SJCRH30 (cell line): ENCODE measurements at places on chromosomes 6 and 20.
A peak's percentile ranks its signal among the peaks of the same experiment; 100 is the strongest.

- DNase-seq: peak; percentile 86
Measured at GRCh38 chr20:17568972-17569521, 828 bp upstream of the DSTN start.

GRCh38 chr20:3242172-3242692 is 3.2 kb upstream of the SLC4A11 start:
- no peak for DNase-seq

DNA sequence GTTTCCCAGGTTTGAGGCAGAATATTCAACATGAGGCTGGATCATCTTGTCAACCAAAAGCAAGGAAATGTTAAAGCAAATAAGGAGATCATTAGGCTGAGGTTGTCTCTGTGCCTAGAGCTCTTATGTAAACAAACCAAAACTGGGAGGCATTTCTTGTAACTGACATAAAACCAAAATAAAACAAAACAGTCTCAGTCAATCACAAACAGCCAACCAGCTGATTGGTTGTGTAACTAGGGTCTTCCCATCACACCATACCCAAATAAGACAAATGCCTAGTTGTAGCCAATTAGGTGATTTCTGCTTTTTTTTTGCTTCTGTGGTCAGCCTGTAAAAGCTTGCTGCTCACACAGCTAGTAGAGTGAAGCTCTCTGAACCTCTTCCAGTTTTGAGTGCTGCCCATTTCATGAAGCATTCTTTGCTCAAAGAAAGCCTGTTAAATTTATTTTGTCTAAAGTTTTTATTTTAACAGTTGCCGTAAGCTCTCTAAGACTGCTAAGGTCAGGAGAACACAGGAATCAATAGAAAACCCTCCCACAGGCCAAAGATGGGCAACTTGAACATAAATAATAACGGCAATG is 8.9 kb upstream of the FITM2 start:
- no peak for DNase-seq

DNA sequence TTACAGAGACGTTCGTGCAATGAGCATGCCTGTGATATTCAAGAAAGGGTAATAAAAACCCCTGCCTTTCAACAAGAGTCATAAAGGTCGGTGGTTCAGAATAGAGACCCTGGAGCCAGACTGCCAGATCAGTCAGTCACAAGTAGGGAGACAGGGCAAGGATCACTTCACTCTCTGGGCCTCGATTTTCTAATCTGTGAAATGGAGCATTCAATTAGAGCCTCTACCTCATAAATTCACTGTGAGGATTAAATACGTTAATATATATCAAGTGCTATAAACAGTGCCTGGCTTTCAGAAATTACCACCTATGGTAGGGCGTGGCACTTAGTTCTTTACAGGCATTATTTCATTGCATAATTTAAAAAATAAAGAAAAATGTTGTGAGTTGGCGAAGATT is 43.7 kb upstream of the EYA2 start:
- no peak for DNase-seq

GRCh38 chr20:40565001-40565681 is 123.9 kb downstream of the MAFB start:
- peak; percentile 17 for DNase-seq

GRCh38 chr20:57009355-57009754 is 257.1 kb downstream of the BMP7 start:
- DNase-seq: no peak

GRCh38 chr6:47028835-47029360 is 13.2 kb downstream of the ADGRF1 start:
- DNase-seq: no peak

DNA sequence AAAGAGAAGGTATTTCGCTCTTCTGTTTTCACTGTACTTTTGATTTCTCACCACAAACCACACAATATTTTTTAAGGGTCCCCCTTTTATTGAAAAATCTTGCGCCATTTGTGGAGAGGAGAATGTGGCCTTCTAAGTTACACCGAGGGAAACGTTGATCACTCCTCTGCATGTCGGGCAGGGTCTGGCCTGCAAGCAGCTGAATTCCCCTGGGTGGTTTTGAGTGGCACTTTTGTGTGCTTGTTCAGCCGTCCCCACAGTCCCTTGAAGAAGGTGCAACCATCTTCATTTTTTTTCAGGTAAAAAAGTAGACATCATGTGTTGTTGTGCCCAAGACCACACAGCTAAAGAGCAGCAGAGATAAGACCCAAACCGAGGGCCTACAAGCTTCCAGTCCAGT is 6.1 kb downstream of the GPR31 start:
- DNase-seq: no peak

DNA sequence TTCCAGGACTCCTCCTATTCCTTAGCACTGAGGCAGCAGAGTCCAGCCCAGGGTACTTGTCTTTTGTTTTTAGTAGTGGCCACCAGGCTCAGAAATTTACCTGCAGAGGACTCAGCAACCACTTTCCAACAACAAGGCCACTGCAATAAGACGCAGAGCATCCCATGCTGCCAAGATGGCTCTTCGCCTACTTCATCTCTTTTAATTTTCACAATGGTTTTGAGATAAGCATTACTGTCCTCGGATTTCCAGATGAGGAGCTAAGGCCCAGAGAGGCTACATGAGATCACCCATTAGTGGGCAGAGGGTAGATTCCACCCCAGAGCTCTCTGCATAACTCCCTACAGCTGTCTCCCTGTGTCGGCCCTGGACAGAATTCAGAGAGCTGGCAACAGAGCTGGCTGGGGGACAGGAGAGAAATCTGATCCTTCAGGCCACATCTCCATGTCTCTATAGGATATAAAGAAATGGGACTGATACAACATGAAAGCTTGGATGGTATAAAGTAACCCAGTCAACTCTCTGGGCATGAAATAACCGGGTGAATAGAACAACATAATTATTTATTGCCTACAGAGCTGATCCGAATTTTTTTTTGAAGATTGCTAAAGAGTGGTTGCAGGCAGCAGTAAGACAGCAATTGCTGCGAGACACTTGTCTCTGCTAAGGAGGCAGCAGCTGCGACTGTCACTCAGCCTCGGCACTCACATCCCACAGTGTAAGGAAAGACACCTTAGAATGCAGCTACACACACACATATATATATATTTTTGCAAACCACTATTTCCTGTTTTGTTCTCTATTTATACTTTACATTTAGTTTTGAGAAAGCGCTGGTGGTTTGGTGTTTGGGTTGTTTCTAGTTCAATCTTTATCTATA is 37.2 kb downstream of the SCML4 start:
- peak; percentile 97 for DNase-seq

DNA sequence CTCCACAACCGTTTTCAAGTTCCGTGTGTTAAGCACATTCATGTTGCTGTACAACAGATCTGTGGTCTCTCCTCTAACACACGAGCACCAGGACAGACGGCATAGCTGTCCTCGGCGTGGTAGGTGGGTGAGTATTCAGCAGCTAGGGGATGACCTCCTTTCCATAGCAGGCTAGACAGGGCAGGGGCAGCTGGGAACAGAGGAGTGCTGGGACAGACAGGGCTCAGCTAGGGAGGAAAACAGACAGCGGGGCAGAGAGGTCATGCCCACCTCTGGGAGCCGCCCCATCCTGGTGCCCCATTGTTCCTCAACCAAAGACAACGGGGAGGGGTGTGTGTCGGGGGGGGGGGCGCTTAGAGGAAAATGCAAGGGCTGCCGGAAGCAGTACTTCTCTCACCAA is 271.5 kb upstream of the FOXQ1 start:
- DNase-seq: no peak

GRCh38 chr20:4720041-4720976 is 1.4 kb upstream of the PRND start:
- DNase-seq: peak; percentile 70

DNA sequence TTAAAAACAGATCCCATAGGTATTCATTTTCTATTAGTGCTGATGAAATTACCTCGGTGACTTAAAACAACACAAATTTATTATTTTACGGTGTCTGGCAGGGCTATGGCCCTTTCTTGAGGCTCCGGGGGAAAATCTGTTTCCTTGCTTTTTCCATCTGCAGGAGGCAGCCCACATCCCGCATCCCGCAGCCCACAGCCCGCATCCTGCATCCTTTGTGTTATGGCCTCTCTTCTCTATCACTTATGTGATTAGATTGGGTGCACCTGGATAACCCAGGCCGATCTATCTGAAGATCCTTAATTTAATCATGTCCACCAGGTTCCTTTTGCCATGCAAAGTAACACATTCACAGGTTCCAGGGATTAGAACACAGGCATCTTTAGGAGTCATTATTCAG is 407.8 kb downstream of the CDC5L start:
- DNase-seq: no peak

DNA sequence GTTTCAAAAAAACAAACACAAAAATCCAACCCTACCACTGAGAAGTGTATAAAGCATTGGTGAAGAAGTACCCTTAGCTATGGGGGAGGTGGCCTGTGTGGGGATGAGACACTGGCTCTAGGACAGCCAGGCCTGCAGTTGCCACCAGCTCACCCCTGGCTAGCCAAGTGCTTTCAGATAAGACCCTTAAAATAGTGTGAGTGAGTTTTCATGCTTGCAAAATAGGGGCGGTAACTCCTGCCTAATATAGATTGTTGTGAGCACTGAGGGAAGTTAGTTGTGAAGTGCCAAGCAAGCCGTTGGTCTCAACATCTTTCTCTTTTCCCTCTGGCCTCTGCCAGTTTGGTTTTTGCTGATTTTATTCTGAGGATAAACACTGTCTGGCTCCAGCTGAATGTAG is 11.3 kb downstream of the PPP1R3G start:
- no peak for DNase-seq

DNA sequence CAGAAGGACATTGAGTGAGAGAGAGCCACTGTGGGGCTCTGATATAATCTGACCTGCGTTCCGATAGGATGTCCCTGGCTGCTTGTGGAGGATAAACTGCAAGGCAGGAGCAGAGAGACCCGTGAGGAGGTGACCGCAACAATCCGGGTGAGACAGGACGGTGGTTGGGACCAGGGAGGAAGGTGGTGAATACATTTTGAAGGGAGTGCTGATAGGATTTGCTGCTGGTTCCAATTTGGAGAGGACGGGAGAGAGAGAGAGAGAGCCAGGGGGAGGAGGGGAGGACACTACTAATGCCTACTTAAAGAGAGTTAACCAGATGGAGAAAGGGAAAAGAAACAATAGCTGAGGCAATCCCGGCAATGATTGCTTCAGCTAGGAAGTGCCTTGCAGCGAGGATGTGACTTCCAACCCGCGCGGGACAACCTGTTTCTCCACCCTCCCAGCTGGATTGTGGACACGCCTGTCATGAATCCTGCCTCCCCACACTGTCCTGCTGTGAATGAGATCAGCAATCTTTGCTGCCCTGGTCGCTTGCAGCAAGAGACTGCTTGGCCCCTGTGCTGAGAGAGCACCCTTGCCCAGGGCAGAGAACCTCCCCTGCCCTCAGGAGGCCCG is 199.0 kb upstream of the KCNG1 start:
- DNase-seq: no peak

DNA sequence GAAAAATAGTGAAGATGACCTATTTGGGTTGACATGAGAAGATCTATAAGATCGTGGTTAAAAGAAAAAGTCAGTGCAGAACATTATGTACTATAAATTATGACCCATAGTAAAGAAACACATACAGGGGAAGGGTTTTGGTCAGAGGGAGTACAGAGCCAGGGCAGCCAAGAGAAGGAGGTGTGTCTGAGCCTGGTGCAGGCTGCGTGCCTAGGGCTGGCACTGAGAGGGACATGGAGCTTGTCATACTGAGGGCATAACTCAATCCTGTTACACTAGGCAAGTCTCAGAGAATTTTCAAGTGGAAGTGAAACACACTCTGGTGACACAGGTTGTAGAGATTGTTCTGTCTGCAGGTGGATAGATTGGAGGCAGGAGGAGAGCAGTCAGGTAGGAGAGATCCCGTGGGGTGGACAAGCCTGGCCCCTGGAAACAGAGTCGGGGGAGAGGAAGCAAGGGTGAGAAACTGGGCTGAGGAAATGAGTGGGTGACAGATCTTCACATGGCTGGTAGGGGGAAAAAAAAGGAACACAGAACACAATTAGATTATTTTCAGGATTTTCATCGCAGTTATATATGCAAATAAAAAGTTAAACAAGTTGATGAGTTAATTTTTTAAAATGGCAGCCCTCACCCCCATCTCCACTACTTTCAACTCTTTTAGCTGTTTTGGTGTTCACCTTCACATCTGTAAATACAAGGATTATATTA is 18.5 kb upstream of the RNF39 start:
- DNase-seq: no peak

DNA sequence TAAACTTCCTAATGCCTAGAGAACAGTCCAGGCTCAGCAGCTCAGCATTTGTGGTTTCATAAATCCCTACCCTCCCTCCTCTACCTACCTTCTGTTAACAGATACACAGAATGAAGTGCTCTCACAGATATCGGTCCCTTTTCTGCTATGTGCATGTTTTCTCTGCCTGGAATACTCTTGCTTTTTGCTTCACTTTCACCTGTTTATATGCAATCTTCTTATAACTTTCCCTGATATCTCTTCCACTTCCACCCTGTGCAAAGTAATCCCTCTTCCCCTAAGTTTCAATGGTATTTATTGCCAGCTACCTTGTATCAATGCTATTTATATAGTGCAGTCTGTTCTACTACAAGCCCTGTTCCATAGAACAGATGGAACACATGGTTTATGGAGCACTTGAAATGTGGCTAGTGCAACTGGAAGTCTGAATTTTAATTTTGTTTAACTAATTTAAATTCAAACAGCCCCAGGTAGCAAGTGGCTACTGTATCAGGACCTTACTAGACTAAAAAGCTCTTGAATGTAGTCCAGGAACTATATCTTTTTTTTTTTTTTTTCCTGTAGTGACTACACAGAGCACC is 3.1 kb upstream of the TAB2 start:
- DNase-seq: no peak

DNA sequence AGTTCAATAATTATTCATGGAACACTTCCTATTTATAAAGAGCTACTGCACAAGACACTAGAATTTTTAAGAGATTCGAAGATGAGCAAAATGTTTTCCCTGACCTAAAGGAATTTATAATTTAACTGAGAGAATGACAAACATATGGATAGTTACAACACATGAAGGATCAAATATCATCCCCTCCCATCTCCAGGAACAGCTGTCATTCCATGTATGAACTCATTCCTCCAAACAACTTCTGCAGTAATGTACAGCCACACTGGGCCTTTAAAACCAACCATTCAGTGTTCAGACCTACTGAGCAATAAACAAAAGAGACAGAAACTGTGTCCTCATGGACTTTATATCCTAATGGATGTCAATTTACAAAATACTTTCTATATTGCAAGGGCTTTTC is 87.8 kb downstream of the KIF16B start:
- DNase-seq: no peak

DNA sequence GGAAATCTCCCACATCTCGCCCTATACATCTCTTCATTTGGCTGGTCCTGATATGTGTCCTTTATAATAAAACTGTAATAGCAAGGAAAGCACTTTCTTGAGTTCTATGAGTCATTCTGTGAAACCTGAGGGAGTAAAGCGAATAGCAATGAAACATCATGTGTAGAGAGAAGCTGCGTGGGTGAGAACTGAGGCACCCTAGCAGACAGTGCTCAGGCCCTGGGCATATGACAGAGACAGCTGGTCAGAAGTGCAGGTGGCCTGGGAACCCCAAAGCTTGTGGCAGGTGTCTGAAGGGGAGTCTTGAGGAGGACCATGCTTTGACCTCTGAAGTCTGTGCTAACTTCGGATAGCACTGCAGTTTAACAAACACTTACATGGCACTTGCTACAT is 1.3 kb upstream of the BLOC1S5 start:
- no peak for DNase-seq

GRCh38 chr6:6660339-6661045 is 72.0 kb downstream of the LY86 start:
- DNase-seq: no peak

GRCh38 chr6:53100561-53100960 is 35.4 kb downstream of the FBXO9 start:
- no peak for DNase-seq

GRCh38 chr6:78578430-78578829 is 288.9 kb upstream of the IRAK1BP1 start:
- DNase-seq: no peak
